Panc1 (cell line): ENCODE measurements at places on chromosomes 5 and 9.
A peak's percentile ranks its signal among the peaks of the same experiment; 100 is the strongest.

GRCh38 chr9:125323615-125324014 lies 62.0 kb downstream of the GAPVD1 start:
- no peak for DNase-seq

- no peak for DNase-seq
These were observed 27.1 kb upstream of the LPAR1 start for GRCh38 chr9:111065414-111065813.

GRCh38 chr9:81530310-81530810 lies 159.0 kb downstream of the TLE1 start:
- no peak for DNase-seq

DNA sequence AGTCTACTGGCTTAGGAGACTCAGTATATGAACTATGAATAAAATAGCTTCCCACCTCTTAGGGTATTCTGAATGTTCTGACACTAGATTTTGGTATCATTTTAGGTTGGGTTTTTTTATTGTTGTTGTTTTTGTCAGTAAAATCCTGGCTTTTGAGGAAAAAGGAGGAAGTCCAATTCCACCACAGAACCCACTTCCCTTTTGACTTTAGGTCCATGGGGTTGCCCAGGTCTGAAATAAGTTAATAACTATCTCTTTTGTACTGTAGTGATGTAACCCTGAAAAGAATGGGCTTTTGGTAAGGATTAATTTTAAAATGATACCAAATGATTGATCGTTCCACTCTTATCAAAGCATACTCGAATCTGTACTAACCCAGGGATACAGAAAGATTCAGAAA lies 29.1 kb upstream of the IL12B start:
- DNase-seq = no peak

GRCh38 chr5:108528655-108529054 lies 146.8 kb upstream of the FBXL17 start:
- DNase-seq = no peak

- DNase-seq = no peak
These were observed 351.2 kb downstream of the ZNF608 start for GRCh38 chr5:124395287-124395686.

- no peak for DNase-seq
These were observed 78.2 kb downstream of the SNX18 start for GRCh38 chr5:54595721-54596120.

- DNase-seq = no peak
These were observed 87.1 kb upstream of the COL5A1 start for GRCh38 chr9:134554373-134555093.

- no peak for DNase-seq
These were observed 782.2 kb upstream of the NUDT12 start for GRCh38 chr5:104344809-104345208.

DNA sequence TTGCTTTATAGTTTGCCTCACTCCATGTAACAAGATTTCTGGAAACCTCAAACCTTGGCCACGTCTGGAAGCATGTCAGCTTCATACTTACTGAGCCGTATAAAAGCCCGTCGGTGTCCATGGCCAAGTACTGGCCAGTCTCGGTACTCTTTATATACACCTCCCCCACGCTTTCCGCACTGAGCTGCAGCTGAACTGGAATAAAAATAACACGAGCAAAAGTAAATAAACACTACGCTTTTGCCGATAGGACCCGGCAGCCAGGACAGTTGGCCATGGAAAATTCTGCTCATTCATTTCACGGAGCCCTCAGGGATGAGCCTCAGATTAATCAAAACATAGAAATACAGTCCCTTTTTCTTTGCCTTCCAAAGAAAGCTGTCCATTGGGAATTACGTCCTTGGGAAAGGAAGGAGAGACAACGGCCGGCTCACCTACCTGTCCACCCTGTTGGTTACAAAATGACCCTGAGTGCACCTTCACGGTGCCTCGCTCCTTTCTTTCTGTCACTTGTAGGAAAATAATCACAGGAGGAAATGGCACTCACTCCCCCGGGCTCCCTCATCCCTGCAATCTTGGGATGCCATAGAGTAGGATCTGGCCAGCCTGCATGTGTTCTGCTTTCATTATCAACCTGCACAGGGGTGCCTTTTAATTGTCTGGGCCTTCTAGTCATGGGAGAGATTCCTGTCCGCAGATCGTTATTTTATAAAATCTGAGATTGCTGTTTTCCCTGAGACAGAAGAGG lies 85.1 kb downstream of the FGF1 start:
- DNase-seq = no peak

- no peak for DNase-seq
These were observed 32.6 kb upstream of the EGFL7 start for GRCh38 chr9:136629879-136630661.

DNA sequence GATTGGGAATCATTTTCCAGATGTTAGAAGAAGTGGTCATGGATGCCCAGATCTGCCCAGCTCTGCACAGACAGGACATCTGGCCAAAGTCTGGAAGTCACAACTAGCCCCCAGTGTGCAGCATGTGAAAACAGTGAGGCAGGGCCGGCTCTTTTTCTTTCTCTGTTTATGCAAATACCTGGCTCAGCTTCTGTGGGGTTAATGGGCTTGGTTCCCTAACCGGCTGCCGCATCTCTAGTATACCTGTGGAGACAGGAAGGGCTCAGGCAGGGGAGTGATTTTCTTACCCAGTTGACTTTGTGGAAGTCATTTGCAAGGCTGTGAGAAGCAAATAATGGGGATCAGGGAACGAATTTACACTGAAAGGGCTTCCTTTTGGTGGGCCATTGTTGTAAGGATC lies 254.8 kb upstream of the PANK3 start:
- no peak for DNase-seq

DNA sequence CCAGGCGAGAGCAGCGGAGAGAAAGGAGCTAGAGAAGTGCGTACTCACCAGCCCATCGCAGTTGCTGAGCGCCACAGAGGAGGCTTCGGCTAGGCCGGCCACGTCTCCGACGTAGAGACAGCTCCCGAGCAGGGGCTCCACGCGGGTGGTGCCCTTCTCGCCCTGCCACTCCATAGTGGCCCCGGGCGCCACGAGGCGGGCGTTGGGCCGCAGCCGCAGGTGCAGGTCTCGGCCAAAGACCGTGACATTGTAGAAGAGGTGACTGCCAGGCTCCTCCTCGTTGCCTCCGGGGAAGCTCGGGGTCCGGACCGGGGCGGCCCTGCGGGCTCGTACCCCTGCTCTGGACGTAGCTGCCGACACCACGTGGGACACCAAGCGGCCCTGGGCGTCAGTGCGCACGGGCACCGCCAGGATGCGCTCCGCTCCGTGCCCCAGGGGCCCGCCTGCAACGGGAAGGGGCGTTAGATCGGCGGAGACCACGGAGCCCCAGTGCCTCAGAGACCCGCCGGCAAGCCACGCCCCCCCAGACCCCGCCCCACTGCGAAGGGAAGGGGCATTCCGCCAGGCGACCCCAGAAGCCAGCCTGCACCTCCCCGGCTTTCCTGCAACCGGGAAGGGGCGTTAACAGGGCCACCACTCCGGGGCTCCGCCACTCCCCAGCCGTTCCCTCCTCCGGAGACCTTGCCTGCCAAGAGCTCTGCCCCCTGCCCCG lies 1.4 kb downstream of the ADAMTS2 start:
- DNase-seq = no peak

GRCh38 chr5:68214482-68215207 lies 911 bp upstream of the PIK3R1 start:
- no peak for DNase-seq

DNA sequence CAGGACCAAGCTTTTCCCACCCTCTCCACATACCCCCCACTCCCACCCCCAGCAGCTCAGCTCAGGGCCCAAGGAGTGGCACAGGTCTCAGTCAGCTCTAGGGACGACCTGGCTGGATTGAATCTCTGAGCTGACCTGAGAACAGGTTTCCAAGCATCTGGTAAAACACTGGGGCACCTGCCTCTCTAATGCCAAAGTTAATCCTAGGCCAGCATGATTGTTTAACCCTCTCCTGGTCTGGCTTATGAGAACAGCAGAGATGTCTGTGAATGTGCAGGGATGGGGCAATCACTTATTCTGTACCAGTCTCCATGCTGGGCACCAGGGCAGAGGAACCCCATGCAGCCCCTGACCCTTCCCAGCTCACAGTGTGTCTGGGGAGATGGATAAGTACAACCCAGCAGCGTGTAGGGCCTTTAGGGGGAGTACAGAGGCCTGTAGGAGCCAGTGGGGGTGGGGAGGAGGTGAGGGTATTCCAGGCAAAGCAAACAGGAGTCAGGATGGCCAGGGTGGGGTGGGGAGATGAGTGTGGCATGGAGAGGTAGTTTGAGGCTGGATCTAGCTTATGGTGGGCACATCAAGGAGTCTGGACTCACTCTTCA lies 678 bp upstream of the KIF12 start:
- no peak for DNase-seq

GRCh38 chr5:50964746-50965653 lies 298.6 kb downstream of the PARP8 start:
- DNase-seq = no peak

DNA sequence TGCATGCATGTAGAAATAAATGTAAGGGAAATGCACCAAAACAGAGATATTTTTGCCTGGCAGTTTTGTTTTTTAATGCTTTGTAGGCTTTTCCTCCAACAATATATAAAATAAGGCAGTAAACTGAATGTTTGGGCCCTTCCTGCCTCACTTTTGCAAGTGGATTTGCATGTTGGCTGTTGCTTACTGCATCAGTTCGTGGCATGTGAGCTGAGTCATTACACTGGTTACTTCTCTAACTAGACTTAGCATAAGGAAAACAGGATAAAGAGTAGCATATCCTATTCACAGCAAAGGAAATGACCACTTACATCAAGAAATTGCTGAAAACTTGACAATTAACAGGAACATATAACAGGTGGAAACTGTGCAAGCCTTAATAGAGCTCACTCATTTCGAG lies 113.4 kb downstream of the TLE1 start:
- DNase-seq = no peak

DNA sequence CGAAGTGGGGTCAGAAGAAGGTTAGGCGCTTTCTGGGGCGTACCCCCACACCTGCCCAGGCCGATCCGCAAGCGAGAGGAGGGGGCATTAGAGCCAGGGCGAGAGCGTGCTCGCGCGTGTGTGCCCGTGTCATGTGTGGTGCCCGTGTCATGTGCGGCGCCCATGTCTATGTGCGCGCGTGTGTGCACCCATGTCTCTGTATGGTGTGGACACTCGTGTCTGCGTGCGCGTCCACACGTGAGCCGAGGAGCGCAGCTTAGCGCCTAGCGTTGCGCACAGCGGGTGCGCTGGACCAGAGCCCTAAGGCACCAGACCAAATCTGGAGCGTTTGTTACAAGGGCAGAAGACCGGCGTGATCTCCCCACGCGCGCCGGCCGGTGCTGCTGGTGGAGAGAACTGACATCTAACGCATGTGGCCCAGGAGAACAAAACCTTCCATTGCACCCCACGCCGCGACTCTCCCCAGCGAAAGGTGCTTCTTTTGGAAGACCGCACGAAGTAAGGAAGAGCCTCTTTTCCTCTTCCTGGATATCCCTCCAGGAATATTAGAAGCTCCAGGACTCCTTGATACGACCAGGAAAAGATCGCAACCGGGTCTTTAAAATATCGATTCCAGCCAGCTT lies 644 bp downstream of the NIM1K start:
- DNase-seq = no peak

DNA sequence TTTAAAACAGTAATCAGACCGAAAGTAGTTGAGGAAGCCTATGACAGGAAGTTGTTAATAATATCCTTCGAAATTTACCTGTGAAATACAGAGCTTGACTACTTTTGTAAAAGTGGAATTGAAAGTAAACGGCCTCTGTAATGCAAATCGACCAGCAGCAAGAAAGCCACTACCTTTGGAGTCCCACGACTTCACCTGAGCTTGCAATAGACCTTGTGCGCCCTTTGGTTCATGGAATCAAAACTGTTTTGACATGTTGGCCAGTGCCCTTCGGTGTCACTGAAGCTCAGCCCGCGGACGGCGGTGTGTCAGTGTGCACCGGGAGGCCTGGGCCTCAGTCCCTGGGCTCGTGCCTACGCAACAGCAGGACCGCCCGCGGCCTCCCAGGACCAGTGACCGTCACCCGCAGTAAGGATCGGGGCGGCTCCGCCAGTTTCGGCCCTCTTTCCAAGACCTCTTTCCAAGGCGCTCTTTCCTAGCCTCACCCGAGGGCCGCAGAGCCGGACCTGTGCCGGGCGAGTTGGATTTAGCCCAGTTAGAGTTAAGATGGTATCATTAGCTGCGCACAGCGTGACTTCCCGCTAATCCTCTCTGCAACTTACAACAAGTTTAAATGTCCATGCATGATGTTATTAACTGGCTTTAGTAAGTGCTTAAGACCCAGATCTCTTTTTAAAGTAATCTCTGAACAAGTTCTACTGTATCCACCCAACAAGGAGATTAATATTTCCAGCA lies 223.3 kb downstream of the MEF2C start:
- no peak for DNase-seq

DNA sequence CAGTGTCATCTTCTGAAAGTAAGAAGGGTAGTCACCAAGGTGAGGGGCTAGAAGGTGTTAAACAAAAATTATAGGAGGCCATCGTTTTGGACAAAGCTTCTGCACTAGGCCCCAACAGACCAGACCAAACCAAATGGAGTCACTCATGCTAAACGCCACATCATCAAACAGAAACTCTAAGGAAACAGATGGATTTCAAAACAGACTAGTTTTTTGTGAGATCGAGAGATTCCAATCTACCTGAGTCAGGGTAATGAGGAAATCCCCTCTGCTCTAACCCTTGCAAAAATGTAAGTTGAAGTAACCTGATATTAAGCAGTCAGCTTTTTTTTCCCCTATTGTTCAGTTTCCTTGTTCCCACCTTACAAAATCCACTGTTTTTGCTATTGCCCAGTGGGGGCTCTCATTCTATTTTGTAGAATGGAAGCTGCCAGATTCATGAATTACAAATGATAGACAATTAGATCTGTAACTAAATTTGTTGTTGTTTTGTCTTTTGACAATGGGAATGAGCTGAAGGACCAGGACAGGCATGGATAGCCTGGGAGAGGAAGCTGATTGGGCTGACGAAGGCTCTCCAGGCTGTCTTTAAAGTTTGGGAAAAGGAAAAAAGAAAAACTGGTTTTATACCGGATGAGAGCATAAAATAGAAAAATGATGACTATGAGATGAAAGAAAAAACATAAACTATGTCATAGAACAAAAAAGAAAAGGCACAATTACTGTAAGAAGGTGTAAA lies 94.7 kb upstream of the ADAMTSL1 start:
- DNase-seq = no peak

GRCh38 chr5:39399135-39400036 lies 25.4 kb downstream of the DAB2 start:
- peak; percentile 82 for DNase-seq
